ENCODE measurements at places on chromosomes 4 and X.

DNA sequence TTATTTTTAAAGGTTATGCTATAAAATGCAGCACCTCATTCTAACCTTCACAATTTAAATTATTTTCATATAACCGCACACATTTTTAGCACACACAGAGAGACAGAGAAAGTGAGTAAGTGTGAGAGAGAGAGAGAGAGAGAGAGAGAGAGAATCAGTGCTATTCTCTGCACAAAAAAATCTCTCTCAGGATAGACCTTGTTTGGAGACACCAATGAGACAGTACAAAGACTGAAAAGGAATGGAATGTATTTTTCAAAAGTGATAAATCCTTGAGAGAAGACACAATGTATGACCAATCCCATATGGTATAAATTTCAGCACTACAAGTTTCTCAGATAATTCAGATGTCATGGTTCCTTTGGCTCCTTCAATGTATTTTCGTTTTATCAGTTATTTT lies 132.1 kb upstream of the PCDH18 start:
- no peak for DNase-seq

DNA sequence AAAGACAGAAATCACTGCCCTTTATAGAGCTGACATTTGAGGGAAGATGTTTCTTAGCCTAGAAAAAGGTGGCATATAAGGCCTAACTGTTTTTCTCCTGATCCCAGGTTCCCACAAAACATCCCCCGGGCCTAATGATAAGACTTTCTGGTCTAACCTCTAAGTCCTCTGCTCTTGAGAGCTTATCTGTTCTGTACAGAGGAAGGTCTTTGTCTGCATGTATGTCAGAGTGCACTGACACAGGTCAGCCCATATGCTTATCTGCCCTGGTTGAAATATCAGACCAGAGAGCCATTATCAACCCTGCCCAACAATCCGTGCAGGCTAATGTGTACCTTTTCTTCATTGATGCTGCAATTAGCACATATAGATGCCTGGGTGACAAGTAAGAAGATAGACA lies 76.2 kb downstream of the ARHGEF9 start:
- no peak for DNase-seq

DNA sequence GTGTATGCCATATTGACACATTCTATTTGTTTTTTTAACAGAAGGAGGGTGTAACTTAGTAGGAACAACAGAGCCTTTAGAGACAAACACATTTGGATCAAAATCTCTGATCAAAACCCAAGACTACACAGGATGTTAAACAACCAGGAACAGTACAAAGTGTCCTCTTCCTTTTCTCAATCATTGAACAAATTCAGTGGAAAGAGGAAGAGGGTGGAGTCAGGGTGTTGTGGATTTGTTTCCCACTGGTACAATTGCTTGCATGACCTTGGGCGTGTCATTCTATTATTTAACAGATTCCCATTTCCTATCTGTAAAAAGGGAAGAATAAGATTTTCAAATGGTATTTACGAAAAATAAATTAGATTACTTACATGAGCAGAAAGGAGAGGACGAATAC lies 1162.8 kb upstream of the PRKX start:
- no peak for DNase-seq

DNA sequence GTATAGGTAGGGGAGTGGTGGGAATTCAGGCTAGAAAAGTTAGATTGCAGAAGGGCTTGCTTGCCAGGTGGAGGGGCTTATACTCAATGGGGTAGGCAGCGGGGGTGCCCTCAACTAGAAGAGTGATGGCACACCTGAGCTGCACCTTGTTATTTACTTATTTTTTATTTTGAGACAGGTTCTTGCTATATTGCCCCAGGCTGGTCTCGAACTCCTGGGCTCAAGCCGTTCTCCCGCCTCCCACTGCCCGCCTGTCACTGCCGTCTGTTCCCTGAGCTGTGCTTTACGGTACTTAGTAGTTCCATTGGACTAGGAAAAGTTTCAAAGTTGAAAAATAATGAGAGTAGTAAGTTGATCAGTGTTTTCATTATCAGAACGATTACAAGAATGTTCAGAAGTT lies 2.0 kb downstream of the ZFX start:
- DNase-seq: no peak

GRCh38 chr4:154528869-154529268 lies 21.3 kb downstream of the PLRG1 start:
- DNase-seq: no peak

GRCh38 chrX:23901805-23902204 lies 5.9 kb downstream of the APOO start:
- peak; percentile 83 for DNase-seq

GRCh38 chr4:7263166-7263565 lies 70.8 kb downstream of the SORCS2 start:
- DNase-seq: no peak

DNA sequence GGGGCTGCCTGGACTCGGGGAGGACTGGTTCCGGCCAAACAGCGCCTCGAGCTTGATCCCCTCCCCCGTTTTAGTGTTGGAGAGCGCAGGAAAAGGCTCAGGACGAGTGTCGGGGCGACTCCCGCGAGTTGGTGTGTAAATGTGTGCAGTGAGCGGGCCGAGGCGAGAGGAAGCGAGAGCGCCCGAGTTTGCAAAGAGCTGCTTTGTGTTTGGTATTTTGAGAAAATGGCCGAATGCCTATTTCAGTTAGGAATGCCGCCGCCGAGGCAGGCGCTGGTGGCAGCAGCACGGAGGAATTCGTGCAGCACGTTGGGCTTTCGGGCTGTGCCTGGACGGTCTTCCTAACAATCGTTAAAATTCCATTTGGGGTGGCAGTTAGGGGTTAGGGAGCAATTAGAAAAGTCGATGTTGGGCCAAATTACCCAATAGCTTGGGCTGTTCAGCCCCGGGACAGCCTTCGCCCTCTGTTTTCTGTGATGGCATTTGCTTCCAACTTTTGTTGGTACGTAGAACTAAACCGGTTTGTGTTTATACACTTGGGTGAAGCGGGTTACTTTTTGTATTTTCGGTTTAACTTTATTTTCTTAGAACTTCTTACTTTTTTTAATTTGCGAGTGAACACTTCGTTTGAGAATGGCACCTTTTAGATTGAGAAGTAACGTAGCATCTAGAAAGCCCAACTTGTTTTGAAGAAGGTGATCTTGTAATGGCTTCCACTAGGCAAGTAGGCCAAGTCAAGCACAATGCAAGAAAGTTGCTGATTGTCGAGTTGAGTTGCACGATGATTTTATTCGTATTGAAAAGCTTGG lies 1.6 kb downstream of the REST start:
- DNase-seq: peak; percentile 42

DNA sequence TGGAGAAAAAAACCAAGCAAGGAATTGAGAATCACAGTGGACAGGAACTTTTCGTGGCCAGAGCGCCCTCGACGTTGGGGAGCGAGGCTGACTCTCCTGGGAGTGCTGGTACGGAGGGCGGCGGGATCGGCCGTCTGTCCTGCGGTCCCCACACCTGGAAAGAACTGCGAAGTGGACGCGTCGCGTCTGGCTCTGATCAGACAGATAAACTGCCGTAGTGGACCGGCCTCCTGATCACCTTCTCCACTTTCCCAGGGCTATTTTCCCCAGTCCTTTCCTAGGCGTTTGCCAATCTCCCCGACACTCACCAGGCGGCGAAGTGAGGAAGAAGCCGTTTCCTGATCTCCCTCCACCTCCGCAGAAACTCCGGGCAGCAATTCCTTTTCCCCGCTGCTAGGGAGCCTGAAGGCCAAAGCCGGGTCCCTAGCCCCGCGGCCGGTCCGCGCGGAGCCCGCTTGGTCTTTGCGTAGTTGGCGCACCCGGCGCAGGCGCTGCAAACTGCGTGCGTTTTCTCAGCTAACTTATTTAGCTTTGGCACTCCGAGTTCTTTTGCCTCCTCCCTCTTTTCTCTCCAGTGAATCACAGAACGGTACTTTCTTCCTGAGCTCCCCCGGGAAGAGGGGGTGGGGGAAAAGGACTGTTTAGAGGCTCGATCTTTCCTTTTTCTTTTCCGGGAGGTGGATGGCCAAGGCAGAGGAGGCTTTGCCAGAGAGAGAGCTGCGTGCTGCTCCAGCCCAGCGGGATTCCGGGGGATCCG lies at the start of gene ARSJ:
Gene ARSJ (minus strand): TSS at position 500 of the 757 bp plus-strand sequence. CDS start 813 bp downstream, outside the sequence.
- DNase-seq: no peak

GRCh38 chrX:47664737-47665136 lies 5.8 kb upstream of the UXT start:
- DNase-seq: no peak

DNA sequence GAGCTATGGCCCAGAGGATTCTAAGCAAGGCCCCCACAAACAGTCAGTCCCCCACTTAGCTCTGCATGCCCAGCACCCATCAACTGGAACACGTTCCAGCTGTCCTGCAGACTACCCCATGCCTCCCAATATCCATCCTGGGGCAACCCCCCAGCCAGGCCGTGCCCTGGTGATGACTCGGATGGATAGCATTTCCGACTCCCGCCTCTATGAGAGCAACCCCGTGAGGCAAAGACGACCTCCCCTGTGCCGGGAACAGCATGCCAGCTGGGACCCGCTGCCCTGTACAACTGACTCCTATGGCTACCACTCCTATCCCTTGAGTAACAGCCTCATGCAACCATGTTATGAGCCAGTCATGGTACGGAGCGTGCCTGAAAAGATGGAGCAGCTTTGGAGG lies 32.0 kb downstream of the LAS1L start:
- no peak for DNase-seq

DNA sequence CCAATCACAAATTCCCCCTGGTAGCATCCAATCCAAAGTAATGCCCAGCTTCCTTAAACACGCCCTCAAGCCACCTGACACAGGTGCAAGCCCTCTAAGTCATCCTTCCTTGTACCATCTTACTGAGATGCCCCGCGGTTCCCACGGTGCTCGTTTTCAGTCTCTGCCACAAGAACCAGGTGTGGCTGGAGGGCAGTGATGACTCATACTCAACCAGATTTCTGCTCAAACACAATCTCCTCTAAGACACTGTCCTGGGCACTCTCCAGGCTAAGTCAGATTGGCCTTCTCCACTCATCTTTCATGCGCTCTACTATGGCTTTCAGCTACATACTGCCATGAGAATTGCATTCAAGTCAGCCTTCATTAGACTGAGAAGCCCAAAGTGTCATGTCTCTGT lies 3.5 kb downstream of the SH3KBP1 start:
- no peak for DNase-seq

GRCh38 chr4:111213531-111213930 lies 590.7 kb upstream of the PITX2 start:
- DNase-seq: no peak

GRCh38 chrX:13463608-13464007 lies 105.8 kb upstream of the EGFL6 start:
- DNase-seq: no peak

DNA sequence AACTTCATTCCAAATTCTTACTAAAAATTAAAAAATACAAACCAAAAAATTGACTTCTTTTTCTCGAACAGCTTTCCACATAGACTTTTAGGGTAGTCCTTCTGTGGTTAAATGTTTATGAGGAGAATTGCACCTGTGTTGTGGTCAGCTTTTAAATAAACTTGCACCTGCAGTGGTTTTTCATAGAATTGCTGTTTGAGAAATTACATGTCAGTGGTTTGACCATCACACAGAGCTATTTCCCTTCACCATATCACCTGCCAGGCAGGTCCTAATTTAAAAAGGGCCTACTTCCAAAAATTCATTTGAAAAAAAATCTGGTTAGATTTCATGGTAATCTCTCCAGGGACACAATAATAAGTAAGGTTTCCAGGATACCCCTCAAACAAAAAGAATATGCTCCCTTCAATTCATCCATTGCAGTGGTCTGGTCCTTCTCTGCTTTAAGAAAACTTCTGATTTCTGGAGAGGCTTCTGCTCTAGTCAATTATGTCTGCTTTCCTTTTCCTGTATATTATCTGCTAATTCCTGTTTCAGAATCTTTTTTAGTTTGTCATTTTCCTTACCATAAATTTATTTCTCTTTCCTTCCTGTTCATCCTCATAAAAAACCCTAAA lies 9.8 kb upstream of the UTP3 start:
- no peak for DNase-seq

GRCh38 chr4:156725257-156725656 lies 246.3 kb downstream of the PDGFC start:
- no peak for DNase-seq

DNA sequence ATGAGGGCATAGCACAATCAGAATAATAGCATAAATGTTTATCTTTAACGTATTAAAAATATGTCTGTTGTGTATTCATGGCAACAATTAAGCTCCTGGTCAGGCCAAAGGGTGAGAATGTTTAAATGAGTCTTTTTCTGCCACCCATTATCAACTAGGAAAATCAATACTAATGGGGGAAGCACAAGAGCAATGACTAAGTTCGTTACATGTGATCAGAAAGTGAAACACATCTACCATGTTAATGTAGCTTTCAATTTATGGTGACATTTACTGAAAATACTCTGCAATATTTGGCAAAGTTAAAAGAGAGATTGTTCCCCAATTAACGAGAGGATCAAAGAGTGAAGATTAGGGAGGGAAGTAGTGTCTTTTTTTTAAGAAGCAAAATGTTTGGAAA lies 143.7 kb downstream of the NAA11 start:
- DNase-seq: no peak

All from AML-193 (cell line).